Panc1 (cell line): ENCODE measurements at places on chromosomes 4 and X. TPM values are rescaled to one million over a fixed set of nuclear protein-coding genes. Genes with fewer than 3 reads are reported as not detected.

DNA sequence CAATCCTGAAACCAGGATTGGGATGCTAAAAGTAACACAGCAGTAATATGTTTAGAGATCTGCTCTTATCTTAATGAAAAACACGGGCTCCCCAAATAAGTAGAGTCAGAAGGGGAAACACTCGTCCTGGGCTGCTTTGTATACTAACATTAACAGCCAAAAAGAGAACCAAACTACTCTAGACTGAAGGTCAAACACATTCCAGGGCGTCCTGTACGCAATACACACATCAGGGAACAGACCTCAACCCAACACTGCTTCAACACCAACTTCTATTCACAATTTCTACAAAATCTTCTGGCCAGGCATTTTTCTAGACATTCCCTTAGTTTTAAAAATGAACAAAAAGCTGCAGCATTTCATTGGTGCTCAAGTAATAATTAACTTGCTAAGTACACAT, 21.4 kb downstream of the FAT1 start:
- peaks cover 5% of the 10 kb centered on the region for H3K36me3 ChIP-seq
- DNase-seq, result no peak
- H3K4me3 ChIP-seq, result no peak overlapping the region

GRCh38 chr4:29002151-29002550, 1718.0 kb upstream of the PCDH7 start:
- no peak overlapping the region for H3K4me3 ChIP-seq
- no peak for DNase-seq
- no peak overlapping the region for H3K27ac ChIP-seq
- no peaks in the 10 kb centered on the region for H3K4me1 ChIP-seq
- no peaks in the 10 kb centered on the region for H3K27me3 ChIP-seq

GRCh38 chrX:13194291-13195103, 125.4 kb downstream of the ATXN3L start:
- no peaks in the 10 kb centered on the region for H3K36me3 ChIP-seq
- no peaks in the 10 kb centered on the region for H3K27me3 ChIP-seq
- H3K4me1 ChIP-seq, result no peaks in the 10 kb centered on the region

The ARL9 gene
- total RNA-seq, result 0.41 TPM
